ENCODE measurements at places on chromosomes 1 and 21.

GRCh38 chr1:228977307-228977706, 242.0 kb downstream of the RHOU start:
- DNase-seq, result no peak

DNA sequence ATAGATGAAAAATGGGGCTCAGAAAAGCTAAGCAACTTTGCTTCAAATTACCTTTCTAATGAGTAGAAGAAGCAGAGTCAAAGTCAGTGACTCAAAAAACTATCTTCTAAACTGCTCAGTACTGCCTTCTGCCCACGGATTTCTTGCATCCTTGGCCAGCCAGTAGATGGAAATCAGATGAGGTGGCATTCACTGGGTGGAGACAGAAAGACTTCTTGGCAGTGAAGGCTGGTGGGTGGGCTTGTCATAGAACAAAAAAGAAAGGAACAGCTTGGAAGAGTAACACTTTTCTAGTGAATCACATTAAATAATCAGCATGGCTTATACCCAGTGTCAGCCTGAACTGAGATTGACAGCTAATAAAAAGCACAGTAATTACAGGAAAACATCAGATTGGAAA, 170.7 kb downstream of the ST6GALNAC5 start:
- no peak for DNase-seq

DNA sequence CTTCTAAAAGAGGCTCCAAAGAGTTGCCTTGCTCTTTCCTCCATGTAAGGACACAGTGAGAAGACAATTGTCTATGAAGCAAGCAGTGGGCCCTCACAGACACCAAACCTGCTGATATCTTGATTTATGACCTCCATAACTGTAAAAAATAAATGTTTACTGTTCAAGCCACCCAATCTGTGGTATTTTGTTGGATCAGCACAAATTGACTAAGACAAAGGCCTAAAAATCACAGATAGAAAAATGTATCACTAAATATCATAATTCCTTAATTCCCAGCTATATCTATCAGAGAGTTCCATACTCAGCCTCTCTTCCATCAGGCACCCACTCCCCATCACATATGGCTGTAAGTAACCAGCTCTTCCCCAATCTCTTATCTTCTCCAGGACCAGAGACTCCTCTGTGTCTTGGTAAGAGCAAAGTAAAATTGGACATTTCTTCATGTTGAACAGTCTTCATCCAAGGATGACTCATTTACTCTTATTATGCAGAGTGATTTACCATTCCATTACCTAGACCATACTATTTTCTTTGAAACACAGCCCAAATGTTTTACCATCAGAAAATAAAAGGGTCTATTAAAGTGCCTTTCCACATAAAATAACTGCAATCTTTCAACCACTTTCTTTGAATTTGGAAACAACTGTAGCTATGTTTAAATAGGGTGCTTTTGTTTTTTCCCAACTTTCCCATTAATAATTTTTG, 503.6 kb downstream of the MRPL39 start:
- DNase-seq, result no peak

DNA sequence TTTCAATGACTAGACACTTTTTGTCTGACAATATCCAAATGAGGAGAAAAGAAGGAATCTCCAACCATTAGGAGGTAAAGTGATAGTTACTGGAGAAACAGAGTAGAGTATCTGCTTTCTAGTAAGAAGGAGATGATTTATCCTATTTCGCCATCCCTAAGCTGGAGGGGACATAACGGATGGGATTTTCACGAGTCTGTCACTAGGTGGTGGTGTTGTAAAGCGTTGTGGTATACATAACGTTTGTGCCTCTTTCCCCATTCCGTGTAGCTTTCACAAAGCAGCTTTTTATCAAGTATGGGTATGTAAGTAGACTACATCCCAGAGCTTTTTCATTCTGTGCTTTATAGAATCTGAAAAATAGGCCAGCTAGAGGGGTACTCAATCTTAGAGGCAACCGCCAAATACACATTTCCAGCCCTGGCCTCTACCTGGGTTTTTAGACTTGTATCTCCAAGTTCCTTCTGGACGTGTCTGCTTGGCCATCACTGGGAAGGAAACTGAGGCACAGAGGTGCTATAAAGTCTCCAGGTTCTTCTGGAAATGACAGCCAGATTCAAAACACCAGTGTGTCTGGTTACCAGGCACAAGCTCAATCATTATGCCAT, 33.3 kb upstream of the FAM3B start:
- DNase-seq, result peak; percentile 41

- no peak for DNase-seq
Observed at GRCh38 chr1:96918406-96918805, 196.8 kb downstream of the PTBP2 start.

- no peak for DNase-seq
Observed at GRCh38 chr1:160187407-160187806, 3.0 kb upstream of the CASQ1 start.

DNA sequence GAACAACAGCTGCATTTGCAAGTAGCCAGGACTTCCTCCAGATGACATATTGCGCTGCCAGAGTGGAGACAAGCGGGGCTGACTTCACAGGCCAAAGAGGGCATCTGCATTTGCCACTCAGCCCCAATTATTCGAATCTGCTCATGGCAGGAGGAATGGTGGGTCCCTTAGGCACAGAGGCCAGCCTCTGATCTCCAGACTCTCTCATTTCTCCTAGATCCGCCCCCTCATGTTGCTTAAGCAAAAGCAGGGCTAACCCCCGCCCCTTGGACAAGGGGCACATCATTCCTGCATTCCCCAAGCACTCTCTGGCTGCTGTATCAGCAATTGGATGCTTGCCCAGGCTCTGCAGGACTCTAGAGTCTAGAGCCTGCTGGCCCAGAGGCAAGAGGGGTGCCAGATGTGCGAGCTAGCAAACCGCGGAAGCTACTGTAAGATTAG, 262.4 kb downstream of the ST6GALNAC3 start:
- DNase-seq, result no peak

- DNase-seq, result no peak
Observed at GRCh38 chr1:179151908-179152682, 70.2 kb downstream of the TOR3A start.

DNA sequence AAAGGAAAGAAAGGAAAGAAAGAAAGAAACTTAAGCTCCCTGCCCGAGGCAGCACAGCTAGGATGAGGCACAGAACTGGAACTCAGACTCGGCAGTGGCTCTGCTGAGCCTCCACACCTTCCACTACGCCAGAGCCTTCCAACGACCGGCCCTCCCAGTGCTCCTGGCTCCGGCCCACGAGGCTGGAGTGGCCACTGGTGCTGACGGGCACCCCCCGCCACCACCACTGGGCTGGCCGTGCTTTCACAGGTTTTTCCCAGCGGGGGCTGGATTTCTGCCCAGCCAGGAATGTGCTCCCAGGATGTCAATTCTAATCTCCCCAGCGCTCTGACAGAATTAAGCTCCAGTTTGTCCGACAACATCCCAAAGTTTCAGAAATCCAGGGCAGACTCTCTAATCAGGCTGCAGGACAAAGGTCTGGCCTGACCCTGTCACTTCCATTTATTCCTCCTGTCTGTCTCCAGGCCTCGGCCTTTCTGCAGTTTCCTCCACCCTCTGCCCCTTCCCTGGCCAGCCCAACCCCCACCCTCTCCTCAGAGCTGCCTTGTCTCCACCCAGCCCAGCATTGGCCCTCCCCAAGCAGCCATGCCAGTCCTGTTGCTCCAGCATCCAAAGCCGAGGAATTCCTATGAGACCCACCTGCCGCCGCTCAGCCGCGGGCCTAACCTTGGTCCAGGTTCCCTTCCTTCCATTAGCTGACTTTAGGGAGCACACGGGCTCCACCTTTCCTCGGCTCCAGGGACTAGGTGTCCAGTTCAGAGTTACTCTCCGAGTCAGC, 81.9 kb downstream of the CASZ1 start:
- DNase-seq, result no peak

DNA sequence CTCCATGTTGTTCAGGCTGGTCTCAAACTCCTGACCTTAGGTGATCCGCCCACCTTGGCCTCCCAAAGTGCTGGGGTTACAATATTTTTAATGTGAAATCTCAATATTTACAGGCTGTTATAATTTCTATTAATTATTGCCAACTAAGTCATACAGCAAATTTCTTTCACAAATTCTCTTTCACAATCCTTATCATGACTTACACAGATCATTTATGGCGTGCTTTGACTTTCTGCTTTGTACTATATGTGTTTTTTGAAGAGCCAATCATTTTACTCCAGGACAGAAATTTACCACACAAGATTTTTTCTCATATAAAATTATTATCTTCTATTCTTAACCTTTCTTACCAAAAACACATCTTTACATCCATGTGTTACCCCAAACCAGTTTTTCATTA, 1729.9 kb downstream of the NCAM2 start:
- DNase-seq, result no peak

GRCh38 chr1:183913567-183913993, 108.7 kb downstream of the RGL1 start:
- DNase-seq, result no peak

DNA sequence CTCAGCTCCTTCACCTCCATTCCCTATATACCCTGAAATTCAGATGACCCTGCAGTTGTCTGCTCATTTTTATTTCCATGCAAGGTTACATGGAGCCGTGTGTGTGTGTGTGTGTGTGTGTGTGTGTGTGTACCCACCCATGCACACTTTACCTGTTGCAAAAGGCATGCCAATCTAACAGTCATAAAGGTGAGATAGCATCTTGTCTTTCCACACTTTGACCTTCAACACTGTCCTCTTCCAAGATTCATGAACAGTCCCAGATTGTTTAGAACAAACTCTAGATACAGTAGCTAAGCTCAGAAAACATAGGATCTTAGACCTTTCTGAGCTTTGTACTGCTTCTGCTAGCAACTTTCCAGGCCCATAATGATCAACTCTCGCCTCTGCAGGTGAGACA, 9.5 kb downstream of the LRRN2 start:
- no peak for DNase-seq

DNA sequence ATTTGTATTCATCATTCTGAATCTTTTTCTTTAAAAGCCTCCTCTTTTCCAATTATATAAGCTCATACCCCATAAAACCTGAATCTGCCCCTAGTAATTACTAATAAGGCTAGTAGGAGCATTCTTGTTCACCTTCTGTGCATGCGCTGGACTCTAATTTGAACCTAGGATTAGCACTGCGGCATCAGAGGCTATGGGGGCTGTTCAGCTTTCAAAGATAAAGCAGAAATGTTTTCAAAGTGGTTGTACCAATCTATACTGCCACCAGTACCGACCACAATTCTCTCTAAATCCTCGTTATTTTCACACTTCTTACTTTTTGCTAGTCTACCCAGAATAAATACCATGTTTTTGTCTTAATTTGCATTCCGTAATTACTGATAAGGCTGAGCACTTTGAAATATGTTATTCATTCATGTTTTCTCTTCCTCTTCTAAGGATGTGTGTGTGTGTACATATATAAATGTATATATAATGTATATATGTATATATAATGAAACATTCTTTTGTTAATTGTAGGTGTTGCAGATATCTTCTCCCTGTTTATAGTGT, 1.6 kb upstream of the DDX59 start:
- no peak for DNase-seq

- DNase-seq, result no peak
Observed at GRCh38 chr1:199691540-199691939, 336.0 kb upstream of the NR5A2 start.

DNA sequence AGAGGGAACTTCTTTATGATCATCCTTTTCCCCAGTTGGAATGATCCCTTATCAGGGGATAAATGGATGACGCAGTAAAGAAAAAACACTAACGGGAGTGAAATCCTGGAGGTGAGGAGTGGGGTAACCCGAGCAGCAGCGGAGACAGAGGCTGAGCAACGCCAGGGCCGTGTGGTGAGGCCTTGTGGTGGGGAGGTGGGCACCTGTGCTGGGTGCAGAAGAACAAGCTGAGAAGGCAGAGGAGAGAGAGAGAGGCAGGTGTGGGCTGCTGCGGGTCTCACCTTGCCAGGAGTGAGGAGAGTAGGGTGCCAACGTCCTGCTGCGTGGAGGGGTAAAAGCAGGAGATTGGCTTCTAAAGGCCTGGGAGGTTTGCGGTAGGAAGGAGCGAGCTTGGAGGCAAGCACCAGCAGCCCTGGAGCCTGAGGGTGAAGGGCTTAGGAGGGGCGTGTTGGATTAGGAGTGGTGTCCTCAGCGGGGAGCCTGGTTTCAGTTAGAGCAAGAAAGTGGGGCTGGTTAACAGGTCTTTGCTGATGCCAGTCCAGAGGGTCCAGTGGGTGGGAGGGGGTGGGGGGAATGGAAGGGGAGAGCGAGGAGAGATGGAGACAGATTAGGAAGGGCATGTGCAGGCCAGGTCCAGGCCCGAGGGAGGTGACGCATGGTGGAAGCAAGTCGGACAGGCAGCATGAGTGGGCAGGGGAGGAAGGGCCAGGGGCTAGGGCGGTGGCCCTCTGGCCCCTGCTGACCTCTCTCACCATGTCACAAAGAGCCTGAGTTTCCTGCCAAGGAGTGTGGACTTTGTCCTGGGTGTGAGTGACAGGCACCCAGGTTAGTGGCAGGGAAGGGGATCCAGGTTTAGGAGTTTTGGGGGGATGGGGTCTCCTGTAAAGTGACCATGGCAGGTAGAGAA, 36.7 kb upstream of the LHX4 start:
- DNase-seq, result no peak

DNA sequence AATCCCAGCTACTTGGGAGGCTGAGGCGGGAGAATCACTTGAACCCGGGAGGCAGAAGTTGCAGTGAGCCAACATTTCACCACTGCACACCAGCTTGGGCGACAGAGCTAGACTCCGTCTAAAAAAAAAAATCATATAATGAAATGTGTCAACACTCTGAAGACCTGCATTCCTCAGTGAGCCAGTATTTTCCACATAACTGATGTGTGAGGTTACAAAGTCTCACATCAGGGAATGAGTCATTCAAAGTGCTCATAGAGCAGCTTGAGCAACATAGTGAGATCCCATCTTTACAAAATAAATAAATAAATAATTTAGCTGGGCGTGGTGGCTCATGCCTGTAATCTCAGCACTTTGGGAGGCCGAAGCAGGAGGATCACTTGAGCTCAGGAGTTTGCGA, 65.5 kb downstream of the CASZ1 start:
- no peak for DNase-seq

DNA sequence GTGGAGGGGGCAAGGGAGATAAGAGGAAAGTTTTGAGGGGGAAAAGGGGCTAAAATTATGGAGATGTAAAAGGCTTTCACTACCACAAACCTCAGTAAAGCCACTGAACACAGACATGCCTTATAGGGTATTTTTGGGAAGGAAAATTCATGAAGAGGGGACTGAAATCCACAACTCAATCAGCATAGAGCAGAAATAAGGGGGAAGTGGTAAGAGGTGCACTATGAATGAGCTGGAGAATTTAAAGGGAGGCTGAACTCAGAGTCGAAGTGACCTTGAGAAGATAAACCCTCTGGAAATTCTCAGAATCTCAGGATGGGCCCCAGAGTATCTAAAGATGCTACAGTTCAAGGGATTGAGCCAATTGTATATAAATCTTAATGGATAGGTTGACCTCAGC, 15.3 kb downstream of the RHEX start:
- DNase-seq, result no peak

GRCh38 chr21:37546299-37546908, 179.8 kb downstream of the DYRK1A start:
- no peak for DNase-seq

Data from stimulated activated CD4-positive, alpha-beta T cell treated with anti-CD3 and anti-CD28 coated beads, Interleukin-2, amount 100 ng/mL, for 24 hours (primary cell).